ENCODE measurements at places on chromosomes 7 and 10.

- DNase-seq, result no peak
Measured at GRCh38 chr10:70530315-70530714, 51.7 kb downstream of the PALD1 start.

GRCh38 chr7:1046722-1047679 is 2.7 kb downstream of the GPR146 start:
- no peak for DNase-seq

DNA sequence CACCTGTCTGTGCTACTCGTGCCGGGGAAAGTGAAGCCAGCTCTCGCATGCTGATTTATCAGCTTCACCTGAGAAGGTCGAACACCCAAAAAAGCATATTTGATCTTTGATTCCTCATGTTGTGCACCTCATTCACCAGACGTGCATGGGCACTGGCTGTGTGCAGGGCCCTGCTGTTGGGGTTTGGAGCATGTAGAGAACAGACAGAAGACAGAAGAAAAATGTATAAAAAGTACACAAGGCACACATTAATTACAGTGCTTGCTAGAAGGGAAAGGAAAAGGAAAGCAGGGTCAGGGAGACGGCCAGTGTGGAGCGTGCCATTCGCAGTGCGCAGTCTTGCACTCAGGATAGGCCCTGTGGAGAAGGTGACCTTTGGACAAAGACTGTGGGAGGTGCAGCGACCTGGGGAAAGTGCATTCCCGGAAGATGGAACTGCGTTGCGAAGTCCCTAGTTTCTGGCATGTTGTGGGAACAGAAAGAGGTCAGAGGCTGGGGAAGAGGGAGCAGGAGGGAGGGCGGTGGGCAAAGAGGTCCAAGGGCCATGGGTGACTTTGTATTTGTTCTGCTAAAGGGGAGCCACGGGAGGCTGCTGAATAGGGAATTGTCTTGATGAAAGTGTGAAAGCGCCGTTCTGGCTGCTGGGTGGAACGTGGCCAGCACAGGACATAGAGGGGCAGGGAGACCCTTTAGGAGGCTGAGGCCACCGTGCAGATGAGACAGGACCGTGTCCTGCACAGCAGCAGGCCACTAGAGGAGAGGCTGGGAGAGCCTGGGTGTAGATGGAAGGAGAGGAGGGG is 232.8 kb downstream of the GLRX3 start:
- DNase-seq, result peak; percentile 28

- DNase-seq, result no peak
Measured at GRCh38 chr7:47471358-47471703, 110.6 kb downstream of the TNS3 start.

- DNase-seq, result no peak
Measured at GRCh38 chr10:1451362-1451888, 285.9 kb downstream of the ADARB2 start.

- DNase-seq, result no peak
Measured at GRCh38 chr7:151150388-151150787, 17.1 kb downstream of the GBX1 start.

DNA sequence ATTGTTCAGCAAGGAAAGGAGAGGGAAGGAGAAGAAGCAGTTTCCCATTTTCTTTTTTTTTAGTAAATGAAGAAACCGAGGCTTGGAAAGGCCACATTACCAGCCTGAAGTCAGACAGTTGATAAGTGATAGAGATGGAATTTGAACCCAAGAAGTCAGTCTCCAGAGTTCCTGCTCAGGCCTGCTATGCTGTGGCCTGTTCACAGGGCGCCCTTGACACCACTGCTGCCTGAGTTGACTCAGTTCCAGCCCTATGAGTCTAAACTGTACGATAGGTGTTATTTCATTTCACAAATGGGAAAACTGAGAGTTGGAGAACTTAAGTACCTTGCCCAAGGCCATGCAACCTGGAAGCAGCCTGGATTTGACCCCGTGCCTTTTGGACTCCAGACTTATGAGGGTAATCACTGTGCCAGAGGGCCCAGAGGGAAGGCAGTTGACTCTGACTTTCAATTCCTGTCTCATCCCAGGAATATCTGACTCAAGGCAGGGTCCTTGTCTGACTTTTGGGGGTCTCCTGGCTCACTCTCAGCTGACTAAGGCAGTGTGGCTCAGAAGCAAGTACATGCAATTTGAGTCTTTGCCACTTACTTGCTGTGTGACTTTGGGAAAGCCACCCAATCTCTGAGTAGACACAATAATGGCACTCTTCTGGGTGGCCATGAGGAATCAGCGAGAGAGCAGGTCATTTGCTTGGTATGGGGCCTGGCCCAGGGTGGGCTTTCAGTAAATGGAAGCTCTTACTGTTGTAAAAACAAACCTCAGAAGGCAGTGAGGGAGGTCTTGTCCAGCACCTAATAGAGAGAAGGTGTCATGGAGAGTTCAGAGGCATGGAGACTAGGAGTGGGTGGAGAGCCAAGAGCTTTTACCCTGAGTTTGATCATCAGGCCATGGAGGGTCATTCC is 17.9 kb upstream of the RBM20 start:
- DNase-seq, result no peak

DNA sequence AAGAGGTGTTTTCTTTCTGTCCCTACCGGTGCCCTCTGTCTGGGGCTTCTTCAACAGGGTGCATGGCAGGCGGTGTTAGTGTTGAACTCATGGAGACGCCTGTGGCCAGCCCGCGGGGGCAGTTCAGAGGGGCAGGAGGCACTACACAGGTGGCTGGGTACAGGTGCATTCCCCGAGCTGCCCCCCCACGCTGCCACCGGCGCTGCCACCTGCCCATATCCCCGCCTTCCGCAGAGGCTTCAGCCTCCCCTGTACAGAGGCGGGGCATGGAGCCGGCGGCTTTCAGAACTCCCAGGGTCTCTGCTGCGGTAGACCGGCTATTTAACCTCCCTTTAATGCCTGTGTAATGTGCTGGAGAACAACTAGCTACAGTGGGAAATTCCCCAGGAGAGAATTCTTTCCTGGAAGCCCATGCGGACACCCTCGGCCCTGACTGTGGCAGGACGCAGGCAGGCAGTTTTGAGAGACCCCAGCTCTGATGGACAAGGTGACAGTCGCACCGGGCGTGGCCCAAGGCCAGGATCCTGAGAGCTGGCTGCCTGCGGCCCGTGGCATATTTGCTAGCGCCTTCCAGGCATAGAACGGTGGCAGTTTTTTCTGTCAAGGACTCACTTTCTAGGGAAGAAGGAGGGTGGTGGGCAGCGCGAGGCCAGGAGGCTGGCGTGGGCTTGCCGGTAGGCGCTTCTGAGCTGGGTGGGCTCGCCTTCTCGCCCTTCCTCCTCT is 53.7 kb upstream of the ZNF32 start:
- DNase-seq, result no peak

DNA sequence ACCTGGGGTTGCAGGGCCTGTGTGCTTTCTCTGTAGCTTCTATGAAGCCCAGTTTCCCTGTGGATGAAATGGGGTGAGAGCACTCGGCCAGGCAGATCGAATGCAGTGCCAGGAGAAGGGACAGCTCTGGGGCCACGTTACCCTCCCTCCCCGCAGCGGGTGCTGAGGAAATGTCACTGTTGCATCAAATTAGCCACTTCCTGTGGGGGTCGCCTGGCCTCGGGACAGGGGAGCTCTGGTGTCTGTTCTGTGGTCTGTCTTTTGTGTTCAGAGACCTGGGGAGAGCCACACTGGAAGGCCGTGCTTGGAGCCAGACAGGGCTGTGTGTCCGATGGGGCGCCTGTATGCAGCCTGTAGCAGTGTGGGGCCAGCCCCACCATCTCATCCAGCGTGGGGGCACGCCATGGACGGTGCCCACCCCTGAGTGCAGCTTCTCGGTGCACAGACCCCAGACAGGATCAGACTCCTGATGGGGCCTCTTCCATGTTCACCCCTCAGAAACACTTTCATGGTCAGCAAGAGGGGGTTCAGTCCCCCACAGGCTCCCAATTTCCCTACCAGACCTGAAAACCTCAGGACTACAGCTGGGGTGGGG is 13.6 kb downstream of the TTYH3 start:
- no peak for DNase-seq

DNA sequence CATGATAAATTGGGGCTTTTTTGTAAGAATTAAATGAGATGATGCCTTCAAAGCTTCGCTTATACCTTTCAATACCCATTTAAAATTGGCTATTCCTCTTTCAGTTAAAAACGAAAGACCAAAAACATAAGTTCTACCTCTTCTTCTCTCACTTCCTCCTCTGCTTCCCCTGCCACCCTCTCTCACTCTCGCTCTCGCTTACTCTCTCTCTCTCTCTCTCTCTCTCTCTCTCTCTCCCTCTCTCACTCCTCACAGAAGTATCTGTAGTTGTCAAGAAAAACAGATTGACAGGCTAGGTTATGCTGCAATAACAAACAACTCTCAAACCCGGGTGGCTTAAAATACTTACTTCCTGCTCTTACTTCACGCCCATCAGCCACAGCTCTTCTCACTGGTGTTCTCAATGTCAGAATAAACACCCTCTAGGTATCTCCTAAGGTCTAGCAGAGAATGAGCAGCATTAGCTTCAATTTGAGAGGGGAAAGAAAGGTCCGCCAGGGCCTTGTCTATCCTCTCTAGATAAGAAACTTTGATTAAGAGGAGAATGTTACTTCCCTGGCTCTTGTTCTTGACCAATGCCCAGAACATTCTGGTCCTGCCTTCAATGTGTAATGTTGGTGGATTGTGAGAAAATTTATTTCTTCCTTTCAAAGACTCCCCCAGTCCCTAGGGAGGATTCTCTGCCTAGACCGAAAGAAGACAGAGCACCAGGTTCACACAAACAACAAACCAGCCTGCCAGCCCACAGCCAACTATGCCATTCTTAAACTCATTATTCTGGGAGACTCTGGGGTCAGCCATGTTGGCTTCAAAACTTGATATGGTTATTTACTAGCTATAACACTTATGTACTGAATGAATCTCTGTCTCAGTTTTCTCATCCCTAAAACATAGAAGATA is 1028.7 kb downstream of the XPNPEP1 start:
- DNase-seq, result no peak

Data from hepatocyte (in vitro differentiated cells).